ENCODE measurements at places on chromosomes 2 and 18. TPM values are rescaled to one million over a fixed set of nuclear protein-coding genes. Genes with fewer than 3 reads are reported as not detected.

DNA sequence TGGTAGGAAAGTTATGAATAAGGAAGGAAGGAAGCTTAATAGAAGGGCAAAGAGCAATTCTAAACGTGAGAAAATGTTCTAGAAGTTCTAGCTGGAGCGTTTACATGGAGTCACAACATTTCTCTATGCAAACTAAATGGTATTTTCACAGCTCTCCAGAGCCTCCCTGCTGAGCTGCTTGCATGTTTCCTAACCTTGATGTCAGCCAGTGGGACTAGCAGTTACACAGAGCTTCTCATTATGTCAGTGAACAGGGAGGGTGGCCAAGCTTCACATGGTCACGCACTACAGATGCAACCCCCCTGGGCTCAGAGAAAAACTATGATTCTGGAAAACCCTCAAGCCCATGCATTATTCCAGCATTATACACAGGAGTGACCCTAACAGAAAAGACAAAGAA lies 153.4 kb upstream of the CCDC150 start:
- H3K4me3 ChIP-seq = no peak overlapping the region
- H3K27ac ChIP-seq = no peak overlapping the region
- DNase-seq = no peak
- no peaks in the 10 kb centered on the region for H3K27me3 ChIP-seq
- no peaks in the 10 kb centered on the region for H3K36me3 ChIP-seq

DNA sequence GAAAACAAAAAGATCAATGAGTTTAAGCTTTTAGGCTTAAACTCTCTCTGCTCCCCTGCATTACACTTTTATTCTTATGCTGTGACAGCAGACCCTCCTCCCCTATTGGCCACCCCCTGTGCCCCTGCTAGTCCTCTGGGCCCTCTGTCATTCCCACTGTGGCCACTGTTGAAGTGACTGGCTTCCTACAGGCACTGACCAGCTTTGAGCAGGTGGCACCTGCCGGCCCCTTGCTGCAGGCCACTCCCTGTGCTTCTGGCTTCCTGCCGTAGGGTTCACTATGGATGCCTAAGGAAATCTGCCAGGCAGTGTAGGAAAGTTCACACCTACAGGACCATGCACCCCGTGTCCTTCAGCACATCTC lies 156.5 kb upstream of the L3MBTL4 start:
- H3K36me3 ChIP-seq = no peaks in the 10 kb centered on the region
- no peaks in the 10 kb centered on the region for H3K27me3 ChIP-seq
- DNase-seq = no peak
- no peak overlapping the region for H3K4me3 ChIP-seq
- H3K4me1 ChIP-seq = no peaks in the 10 kb centered on the region

Gene ARID5A
- 7.8 TPM for polyA plus RNA-seq

GRCh38 chr18:79625924-79626561 lies 53.6 kb upstream of the CTDP1 start:
- DNase-seq = peak; percentile 46
- H3K4me1 ChIP-seq = no peaks in the 10 kb centered on the region
- H3K36me3 ChIP-seq = no peaks in the 10 kb centered on the region

GRCh38 chr2:85275984-85276540 lies 51.7 kb downstream of the TGOLN2 start:
- no peak for DNase-seq
- no peaks in the 10 kb centered on the region for H3K36me3 ChIP-seq
